ENCODE measurements at places on chromosomes 12 and 14. TPM values are rescaled to one million over a fixed set of nuclear protein-coding genes. Genes with fewer than 3 reads are reported as not detected.

Gene RIN3
- 8.8 TPM for total RNA-seq

Gene SERPINA9
- not detected for total RNA-seq

Gene SERPINA10
- 0.17 TPM for total RNA-seq

Gene TDRD9
- 0.33 TPM for total RNA-seq

Measured in smooth muscle cell of trachea (primary cell).